ENCODE measurements at places on chromosomes 3 and 15.
A peak's percentile ranks its signal among the peaks of the same experiment; 100 is the strongest.

DNA sequence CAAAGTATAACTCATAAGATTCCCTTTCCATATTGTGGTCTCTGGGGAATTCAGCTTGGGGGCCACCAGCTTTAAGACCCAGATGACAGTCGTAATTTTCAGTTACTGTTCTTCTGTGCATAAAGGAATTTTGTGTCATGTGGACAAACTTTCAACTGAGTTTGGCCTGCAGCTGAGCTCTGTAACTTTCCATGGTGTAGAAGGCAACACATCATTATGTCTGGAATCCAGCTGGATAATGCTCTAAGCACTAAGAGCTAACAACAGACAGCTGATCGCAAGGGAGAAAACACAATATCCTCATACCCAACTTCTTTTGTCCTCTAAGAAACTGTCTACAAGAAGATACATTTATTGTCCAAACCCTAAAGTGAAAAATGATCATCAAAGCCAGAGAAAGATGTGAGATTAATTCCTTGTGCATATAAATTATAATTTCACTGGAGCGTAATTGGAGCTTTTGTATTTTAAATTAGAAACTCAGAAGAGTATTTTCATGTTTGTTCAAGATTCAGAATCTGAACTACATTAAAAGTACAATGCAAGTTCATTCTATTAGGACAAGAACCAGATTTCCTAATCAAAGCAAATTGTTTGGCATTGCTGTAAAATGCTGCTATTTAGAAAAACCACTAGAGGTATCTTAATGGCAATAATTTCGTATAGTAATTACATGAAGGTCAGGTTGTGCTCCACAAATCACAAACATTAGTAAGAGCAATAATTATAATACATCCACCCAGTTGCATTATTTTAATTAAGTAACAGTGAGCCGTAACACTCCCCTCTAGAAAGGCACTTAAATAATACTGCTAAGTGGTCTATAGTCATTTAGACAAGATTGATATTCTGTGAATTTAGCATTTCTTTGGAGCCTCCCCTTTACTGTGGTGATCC, 218.8 kb downstream of the ATP8B4 start:
- no peak for DNase-seq

- no peak for DNase-seq
Observed at GRCh38 chr3:41525303-41526064, 326.2 kb downstream of the CTNNB1 start.

- DNase-seq = no peak
Observed at GRCh38 chr15:101204739-101205535, 46.9 kb downstream of the CHSY1 start.

GRCh38 chr3:74403307-74403706, 211.2 kb downstream of the CNTN3 start:
- no peak for DNase-seq

DNA sequence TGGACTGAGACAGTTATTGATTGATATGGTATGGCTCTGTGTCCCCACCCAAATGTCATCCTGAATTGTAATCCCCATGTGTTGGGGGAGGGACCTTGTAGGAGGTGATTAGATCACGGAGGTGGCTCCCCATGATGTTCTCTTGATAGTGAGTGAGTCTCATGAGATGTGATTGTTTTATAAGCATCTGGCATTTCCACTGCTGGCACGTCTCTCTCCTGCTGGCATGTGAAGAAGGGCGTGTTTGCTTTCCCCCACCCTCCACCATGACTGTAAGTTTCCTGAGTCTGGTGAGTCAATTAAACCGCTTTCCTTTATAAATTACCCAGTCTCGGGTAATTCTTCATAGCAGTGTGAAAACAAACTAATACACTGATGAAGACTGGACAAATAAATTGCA, 105.6 kb upstream of the MELTF start:
- no peak for DNase-seq

GRCh38 chr15:67914537-67915460, 75.0 kb upstream of the RNU6-1 start:
- no peak for DNase-seq

DNA sequence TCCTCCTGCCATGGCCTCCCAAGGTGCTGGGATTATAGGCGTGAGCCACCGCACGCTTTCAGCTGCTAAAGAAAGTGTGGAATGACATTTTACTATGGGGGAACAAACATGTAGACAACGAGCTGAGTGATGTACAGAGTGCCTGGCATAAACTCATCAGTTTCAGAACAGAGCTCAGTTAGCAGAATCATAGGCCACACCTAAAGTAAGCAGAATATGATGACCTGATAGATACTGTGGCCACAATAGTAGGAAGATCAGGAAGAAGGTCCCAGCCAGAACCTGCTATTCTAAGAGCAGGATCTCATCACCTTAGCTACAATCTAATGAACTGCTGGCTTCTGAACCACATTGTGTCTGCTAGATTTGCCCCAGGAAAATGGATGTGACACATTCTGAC, 158.3 kb downstream of the TPRG1 start:
- DNase-seq = no peak

DNA sequence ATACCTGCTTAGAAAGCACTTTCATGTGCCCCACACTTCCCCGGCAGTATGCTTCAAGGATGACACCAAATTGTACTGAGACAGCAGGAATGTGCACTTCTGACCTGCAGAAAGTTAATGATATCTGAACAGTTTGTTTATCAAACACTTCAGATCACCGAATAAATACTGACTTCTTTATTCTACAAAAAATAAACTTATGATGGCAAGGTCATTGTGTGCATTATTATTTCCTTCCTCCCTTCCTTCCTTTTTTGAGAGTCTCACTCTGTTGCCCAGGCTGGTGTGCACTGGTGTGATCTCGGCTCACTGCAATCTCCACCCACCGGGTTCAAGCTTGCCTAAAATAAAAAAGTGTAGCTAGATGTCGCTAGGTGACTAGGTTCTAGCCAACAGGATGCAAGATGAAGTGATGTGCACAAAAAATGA, 80.3 kb downstream of the FAIM start:
- peak; percentile 79 for DNase-seq

DNA sequence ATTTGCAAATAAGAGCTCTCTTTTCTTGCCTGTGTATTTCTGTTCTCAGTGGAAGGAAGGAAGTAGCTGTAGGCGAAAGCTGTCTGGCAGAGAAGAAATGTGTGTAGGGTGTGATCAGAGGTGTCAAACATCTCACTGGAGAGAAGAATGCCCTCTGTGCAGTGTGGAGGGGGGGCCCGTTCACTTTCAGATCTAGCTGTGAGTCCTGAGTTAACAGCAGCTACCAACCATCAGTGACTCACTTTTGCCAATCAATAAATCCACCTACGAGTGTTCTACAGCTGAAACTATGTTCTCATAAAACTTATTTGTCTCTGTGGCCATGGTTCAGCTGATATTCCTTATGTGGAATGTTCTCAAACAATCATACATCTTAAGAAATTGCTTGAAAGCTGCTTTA, 103.7 kb downstream of the FRMD4B start:
- DNase-seq = no peak

GRCh38 chr15:39056357-39056756, 491.7 kb upstream of the RASGRP1 start:
- no peak for DNase-seq

- DNase-seq = no peak
Observed at GRCh38 chr3:160691962-160692361, 15.0 kb downstream of the ARL14 start.

DNA sequence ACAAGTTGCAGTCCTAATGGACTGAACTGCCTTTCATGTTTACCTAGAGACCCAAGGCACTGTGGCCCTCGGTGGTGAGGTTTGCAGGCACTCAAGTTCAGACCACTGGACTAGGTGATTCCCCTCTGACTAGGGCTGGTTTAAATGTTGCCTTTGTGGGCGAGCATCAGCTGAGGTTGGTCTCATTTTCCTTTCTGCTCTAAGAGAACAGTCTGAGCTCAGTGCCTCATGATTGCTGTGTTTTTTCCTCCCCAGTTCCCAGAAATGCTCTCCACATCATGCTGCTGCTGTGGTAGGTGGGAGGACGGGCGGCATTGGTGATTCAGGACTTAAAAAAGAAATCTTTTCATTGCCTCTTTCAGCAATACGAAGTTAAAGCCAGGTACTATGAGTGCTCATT, 237.2 kb downstream of the MBNL1 start:
- DNase-seq = no peak

GRCh38 chr3:45178183-45179023, 32.2 kb upstream of the CDCP1 start:
- DNase-seq = no peak

GRCh38 chr3:103127737-103128136, 692.9 kb downstream of the ZPLD1 start:
- peak; percentile 18 for DNase-seq

DNA sequence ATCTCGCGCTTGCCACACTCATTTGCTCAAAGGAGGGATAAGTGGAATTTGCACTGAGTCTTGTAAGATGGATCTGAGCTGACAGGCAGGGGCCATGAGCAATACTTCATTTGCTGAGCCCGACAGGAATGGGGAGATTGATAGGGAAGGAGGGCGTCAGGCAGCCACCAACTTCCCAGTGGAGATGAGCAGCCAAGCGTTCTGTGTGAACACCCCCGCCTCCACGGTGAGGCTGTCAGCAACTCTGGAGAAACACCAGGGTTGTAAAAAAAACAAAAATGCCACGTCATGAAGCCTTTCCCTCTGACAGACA, 36.8 kb downstream of the TLE3 start:
- DNase-seq = no peak

GRCh38 chr3:182216311-182216970, 504.7 kb downstream of the SOX2 start:
- DNase-seq = no peak

DNA sequence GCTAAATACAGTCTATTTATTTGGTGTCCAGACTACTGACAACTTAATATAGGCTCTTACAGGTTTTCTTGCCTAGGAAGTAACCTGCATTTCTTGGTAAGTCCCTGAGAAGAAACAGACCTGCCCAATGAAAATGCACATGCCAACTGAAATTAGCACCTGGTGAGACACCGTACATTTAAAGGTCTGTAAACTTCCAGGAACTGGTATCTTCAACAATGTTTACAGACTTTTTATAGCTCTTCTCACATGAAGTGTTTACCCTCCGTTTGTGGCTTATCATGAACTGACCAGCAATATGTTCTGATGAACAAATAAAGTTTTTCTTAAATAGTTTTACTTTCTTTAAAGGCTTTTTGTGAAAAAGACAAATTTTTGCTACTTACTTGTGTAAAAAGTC, 93.3 kb downstream of the PCCB start:
- peak; percentile 82 for DNase-seq

- DNase-seq = peak; percentile 39
Observed at GRCh38 chr3:156811089-156811862, 14.9 kb upstream of the LEKR1 start.

- no peak for DNase-seq
Observed at GRCh38 chr15:68346979-68347378, 69.4 kb downstream of the FEM1B start.

- DNase-seq = no peak
Observed at GRCh38 chr3:169754711-169755110, 10.1 kb downstream of the TERC start.

DNA sequence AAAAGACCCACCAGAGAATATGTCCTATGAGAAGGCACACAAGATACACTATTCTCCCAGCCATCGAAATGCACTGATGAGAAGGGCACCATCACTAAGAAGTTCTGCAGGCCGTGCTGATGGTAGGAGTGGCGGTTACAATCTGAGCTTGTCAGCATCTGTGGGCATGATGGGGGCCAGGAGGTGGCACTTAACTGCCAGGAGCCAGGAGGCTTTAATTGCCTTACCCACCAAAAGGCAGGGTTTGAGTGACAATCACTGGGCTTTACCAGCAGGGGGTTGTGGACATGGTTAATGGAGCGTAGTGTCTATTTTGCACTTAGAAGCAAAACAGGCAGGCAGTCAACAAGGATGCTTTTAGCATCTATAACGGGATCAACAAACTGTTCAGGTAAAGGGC, 16.0 kb upstream of the SQOR start:
- DNase-seq = no peak

DNA sequence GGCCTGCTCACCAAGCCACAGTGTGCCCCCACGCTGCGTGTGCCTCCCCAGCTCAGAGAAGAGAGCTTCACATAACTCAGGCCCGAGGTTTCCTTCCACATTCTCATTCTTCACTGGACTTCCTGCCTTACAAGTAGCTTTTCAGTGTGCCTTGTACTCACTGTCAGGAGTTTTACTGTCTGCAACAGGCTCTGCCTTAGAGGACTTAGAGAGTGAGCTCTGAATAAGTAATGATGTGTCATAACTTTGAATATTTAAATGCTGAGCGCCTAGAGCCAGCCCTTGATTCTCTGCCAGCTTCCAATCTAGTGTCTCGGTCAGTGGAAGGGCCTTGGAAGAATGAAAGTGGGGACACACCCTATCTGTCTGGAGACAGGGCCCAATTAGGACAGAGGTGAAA, 41.8 kb downstream of the ITGB5 start:
- no peak for DNase-seq

DNA sequence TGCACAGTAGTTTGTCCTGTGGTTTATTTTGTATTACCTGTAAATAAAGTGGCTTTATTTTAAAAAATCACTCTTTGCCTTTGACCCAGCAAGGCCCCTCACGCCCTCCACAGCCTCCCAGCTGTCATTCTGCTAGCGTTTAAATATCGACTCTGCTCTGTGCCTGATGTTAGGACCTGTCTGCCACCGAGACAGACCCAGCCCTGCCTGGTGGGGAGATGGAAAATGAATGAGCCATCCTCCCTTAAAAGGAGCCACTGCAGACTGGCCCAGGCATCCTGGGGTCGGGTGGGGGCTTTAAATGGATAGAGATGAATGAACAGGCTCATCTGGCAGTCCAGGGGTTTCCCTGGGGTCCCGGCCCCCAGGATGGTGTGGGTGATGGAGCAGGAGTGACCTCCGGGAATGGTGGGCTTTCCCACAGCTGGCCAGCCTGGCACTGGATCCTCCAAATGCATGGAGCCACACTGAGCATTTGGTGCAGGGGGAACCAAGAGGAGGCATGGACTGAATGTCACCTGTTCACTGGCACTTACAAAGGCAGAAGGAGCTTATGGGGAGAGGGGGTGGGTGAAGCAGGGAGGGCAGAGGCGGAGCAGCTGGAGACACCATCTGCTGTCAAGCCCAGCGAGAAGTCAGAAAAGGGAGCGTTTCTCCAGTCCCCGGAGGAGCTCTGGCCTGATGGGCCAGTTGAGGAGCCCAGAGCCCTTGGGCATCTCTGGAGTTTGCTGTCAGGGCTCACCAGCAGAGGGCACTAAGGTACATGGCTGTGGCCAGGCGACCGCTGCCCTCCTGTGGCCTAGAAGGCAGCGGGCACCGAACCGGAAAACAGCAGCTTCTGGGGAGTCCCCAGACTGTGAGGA, 11.9 kb downstream of the GRM2 start:
- DNase-seq = peak; percentile 86

GRCh38 chr15:29018995-29019976, 133.5 kb downstream of the APBA2 start:
- DNase-seq = no peak

- DNase-seq = no peak
Observed at GRCh38 chr15:51579012-51579411, 43.6 kb downstream of the DMXL2 start.

DNA sequence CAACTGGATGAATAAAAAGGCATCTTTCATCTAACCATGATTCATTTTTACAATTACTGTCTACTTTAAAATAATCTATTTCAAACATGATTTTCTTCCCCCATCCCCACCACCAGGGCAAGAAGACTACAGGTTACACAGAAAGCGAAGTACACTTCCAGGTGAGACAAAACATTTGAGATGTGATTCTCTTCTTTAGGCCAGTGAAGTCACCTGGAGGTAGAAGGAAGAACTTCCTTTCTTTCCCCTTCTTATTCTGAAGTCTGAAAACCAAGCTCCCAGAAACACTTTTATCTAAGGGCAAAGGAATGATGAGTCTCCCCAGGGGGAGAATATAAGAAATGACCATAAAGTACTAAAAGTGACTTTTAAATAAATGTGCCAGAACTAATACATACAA, 36.7 kb downstream of the SHQ1 start:
- DNase-seq = no peak

- no peak for DNase-seq
Observed at GRCh38 chr3:106380232-106380631, 511.4 kb upstream of the CBLB start.

Data from MM.1S (cell line).